ENCODE measurements at places on chromosomes 13 and 19.

GRCh38 chr19:35557539-35558399 lies 5.7 kb downstream of the ATP4A start:
- H3K36me3 ChIP-seq, result no peaks in the 10 kb centered on the region
- H3K4me1 ChIP-seq, result peaks cover 13% of the 10 kb centered on the region
- no peak overlapping the region for H3K27ac ChIP-seq
- no peak for DNase-seq

DNA sequence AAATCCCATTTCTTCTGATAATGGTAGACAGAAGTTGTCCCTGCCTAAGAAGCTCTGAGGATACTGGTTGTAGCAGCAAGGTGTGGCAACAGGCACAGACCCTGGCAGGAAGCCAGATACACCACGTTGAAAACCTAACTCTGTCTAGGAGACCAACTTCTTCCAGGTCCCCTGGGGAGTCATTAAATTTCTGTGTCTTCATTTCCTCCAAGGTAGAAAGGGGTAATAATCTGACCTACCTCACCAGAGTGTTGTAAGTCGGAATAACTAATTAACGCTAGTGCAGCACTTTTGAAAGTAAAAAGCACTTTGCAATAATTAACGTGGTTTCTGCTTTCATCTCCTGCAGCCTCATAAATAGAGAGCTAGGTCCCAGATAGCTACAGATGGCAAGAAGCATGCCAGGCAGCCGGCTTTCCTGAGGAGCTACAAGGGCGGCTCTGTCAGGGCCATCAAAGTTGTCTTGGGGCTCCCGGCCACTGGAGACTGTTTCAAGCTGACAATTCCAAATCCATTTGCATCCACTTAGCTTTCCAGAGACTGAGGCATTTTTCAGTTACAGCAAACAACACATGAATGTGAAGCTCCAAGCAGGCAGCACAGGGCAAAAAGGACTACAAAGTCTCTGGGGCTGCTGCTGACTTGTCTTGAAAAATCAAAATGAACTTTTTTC lies 176.2 kb downstream of the FOXO1 start:
- no peak overlapping the region for H3K4me3 ChIP-seq
- no peak overlapping the region for H3K27ac ChIP-seq
- DNase-seq, result no peak
- peaks cover 3% of the 10 kb centered on the region for H3K27me3 ChIP-seq
- H3K36me3 ChIP-seq, result no peaks in the 10 kb centered on the region
- peaks cover 5% of the 10 kb centered on the region for H3K4me1 ChIP-seq

DNA sequence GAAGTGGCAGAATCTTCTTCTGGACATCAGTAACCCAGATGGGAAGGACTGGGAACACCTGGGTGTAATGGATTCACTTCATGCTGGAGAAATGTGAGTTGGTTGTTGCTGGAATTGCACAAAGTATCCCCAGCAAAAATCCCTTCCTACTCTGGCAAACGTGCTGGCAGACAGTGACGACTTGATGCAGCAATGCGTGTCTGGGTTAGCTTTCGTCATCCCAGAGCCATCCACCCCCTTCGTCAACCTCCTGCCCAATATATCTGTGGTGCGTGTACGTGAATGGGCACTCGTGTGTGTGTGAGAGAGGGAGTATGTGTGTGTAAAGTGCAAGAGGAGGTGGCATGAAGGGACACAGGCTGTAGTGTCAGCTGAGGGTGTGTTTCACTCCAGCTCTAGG lies 70.9 kb downstream of the TM9SF2 start:
- H3K27ac ChIP-seq, result no peak overlapping the region
- H3K4me1 ChIP-seq, result no peaks in the 10 kb centered on the region
- DNase-seq, result no peak
- no peaks in the 10 kb centered on the region for H3K36me3 ChIP-seq
- peaks cover 3% of the 10 kb centered on the region for H3K27me3 ChIP-seq

GRCh38 chr13:77430377-77430951 lies 103.6 kb upstream of the MYCBP2 start:
- no peak overlapping the region for H3K4me3 ChIP-seq
- H3K36me3 ChIP-seq, result no peaks in the 10 kb centered on the region
- H3K4me1 ChIP-seq, result no peaks in the 10 kb centered on the region
- H3K27ac ChIP-seq, result no peak overlapping the region

DNA sequence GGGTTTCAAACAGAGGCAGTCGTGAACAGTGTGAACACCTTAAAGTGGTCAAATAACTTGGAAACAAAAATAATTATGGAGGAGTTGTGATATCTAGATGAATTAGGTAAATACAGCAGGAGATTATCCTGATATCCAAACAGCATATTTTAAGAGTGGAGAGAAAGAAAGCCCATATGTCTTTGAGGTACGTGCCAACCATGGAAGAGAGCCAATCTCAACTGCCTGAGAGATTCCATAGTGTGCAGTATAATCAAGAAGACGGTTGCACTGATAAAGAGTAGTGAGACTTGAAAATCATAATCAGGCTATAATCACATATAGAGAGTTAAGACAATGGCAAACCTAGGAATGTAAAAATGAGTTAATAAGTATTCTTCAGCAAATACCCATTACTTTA lies 472.8 kb upstream of the SLITRK5 start:
- DNase-seq, result no peak
- H3K4me1 ChIP-seq, result no peaks in the 10 kb centered on the region
- no peaks in the 10 kb centered on the region for H3K27me3 ChIP-seq
- H3K36me3 ChIP-seq, result no peaks in the 10 kb centered on the region
- no peak overlapping the region for H3K4me3 ChIP-seq

- DNase-seq, result peak; percentile 67
- H3K27me3 ChIP-seq, result peaks cover 3% of the 10 kb centered on the region
- no peak within 1 kb of the TSS for H3K4me3 ChIP-seq
- H3K4me1 ChIP-seq, result no peaks in the 10 kb centered on the region
- no peak within 1 kb of the TSS for H3K27ac ChIP-seq
- H3K36me3 ChIP-seq, result no peaks in the 10 kb centered on the region
Observed at GRCh38 chr13:113657851-113658741, at the start of gene ATP4B. TSS of gene ATP4B (minus strand) at chr13:113658198. CDS start at chr13:113658144, 54 bp downstream.

DNA sequence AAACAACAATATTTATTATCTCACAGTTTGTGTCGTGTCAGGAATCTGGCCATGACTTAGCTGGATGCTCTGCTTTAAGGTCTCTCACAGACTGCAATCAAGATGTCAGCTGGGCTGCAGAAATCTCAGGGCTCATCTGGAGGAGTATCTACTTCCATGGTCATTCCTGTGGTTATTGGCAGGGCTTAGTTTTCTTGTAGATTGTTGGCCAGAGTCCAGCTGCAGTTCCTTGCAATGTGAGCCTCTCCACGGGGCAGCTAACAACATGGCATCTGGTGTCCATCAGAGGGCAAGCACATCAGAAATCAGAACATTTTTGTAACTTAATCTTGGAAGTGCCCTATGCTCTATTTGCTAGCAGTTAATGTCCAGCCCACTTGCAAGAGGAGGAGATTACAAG lies 45.7 kb upstream of the TDRD3 start:
- DNase-seq, result no peak
- no peak overlapping the region for H3K4me3 ChIP-seq
- H3K27ac ChIP-seq, result no peak overlapping the region
- no peaks in the 10 kb centered on the region for H3K27me3 ChIP-seq
- no peaks in the 10 kb centered on the region for H3K36me3 ChIP-seq

DNA sequence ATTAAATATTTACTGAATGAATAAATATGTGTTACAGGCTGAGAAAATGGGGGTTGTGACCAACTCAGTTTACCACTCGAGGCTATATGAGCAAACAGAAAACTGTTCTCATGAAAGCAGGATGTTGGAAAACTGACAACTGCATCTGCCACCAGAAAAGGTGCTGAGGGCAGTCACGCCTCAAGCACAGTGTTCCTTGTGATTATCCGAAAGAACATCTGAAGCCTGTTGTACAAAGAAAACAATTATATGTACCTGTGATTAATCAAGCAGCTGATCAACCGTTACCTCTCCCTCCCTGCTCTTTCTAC lies 6.2 kb upstream of the KLK13 start:
- peaks cover 2% of the 10 kb centered on the region for H3K27me3 ChIP-seq
- H3K36me3 ChIP-seq, result no peaks in the 10 kb centered on the region
- peaks cover 47% of the 10 kb centered on the region for H3K4me1 ChIP-seq

DNA sequence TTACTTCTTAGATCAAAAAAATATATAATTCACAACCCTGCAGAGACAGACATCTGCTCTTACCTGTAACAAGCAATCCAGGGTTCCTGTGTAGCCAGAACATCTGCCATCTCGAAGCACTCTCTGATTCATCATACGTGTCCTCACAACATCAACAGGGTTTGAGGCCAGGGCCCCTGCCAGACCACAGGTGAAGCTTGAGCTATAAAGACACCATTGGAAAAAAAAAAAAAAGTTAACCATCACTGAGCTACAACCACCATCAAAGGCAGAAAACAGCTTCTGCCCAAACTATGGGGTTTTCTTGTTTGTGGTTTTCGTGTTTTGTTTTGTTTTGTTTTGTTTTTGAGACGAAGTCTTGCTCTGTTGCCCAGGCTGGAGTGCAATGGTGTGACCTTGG lies 19.3 kb downstream of the SLC25A30 start:
- H3K36me3 ChIP-seq, result peaks cover 67% of the 10 kb centered on the region
- H3K27ac ChIP-seq, result no peak overlapping the region
- H3K4me3 ChIP-seq, result no peak overlapping the region
- no peak for DNase-seq

DNA sequence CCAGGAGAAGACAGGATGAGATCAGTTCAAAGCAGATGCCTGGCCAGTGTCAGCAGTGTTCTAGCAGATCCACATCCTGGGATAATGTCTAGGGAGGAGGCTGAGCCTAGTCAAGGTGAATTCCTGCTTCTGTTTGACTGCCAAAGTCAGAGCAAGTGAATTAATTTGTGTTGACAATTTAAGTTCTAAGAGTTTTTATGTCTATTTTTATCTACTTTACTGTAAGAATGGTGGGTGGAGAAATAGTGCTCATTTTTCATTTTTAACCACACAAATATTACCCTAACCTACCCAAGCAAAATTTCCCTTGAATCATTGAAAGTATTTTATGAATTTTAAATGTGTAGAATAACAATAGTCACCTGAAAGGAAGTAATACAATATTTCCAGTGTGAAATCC lies 207.6 kb upstream of the SLC10A2 start:
- no peaks in the 10 kb centered on the region for H3K27me3 ChIP-seq

- H3K4me1 ChIP-seq, result peaks cover 100% of the 10 kb centered on the region
- H3K4me3 ChIP-seq, result peak overlapping the region; percentile 42
- no peak for DNase-seq
- H3K27me3 ChIP-seq, result no peaks in the 10 kb centered on the region
Observed at GRCh38 chr19:13003081-13003480, 7.8 kb downstream of the NFIX start.

GRCh38 chr13:92873029-92873428 lies 353.6 kb upstream of the GPC6 start:
- no peaks in the 10 kb centered on the region for H3K4me1 ChIP-seq
- no peaks in the 10 kb centered on the region for H3K36me3 ChIP-seq
- DNase-seq, result no peak
- H3K27me3 ChIP-seq, result no peaks in the 10 kb centered on the region
- H3K4me3 ChIP-seq, result no peak overlapping the region
- no peak overlapping the region for H3K27ac ChIP-seq

DNA sequence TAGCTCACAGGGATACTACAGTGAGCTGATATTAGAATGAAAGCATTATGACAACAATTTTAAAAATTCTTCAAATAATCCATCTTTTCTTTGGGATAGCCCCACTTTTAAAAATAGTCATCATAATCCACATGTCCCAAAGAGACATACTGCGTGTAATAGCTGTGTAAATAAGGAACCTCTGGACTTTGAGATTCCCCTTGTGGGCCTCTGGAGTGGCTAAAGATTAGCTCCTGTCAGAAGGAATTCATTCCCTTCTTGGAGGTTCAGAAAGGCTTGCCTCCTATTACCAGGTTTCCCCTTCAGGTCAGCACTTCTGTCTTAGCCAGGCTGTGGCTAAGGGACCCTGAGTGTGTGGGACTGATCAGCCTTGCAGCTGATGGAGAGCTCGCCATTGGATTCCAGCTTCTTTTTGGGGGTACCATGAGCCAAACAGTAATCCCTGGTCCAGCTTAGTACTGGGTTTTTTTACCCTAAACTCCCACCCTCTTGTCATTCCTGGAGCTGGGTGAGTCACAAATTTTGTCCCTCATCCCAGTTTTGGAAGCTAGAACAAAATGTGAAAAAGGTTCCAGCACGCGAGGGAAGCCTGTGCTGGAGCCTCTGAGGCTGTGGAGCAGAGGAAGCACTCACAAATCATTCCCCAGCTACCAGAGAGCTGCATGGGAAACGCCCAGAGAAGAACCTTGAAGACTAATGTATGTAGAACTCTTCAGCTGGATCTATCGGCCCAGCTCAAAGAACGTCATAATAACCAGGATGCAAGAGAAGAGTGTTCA lies 96.7 kb downstream of the RNASEH2B start:
- H3K4me3 ChIP-seq, result no peak overlapping the region
- no peaks in the 10 kb centered on the region for H3K4me1 ChIP-seq
- no peaks in the 10 kb centered on the region for H3K36me3 ChIP-seq
- H3K27me3 ChIP-seq, result no peaks in the 10 kb centered on the region
- no peak for DNase-seq

- peaks cover 6% of the 10 kb centered on the region for H3K4me1 ChIP-seq
- no peak for DNase-seq
Observed at GRCh38 chr19:44671400-44671799, at the start of gene CEACAM19. TSS of gene CEACAM19 (plus strand) at chr19:44671482. CDS start at chr19:44671932, 450 bp downstream.

- H3K4me1 ChIP-seq, result peaks cover 11% of the 10 kb centered on the region
- H3K27ac ChIP-seq, result no peak overlapping the region
- no peak overlapping the region for H3K4me3 ChIP-seq
- no peaks in the 10 kb centered on the region for H3K36me3 ChIP-seq
- peaks cover 5% of the 10 kb centered on the region for H3K27me3 ChIP-seq
Observed at GRCh38 chr19:6797646-6798045, 25.1 kb downstream of the VAV1 start.

GRCh38 chr19:13425151-13425550 lies 81.1 kb downstream of the CACNA1A start:
- H3K4me1 ChIP-seq, result no peaks in the 10 kb centered on the region
- H3K27me3 ChIP-seq, result peaks cover under 1% of the 10 kb centered on the region
- no peaks in the 10 kb centered on the region for H3K36me3 ChIP-seq
- no peak for DNase-seq
- H3K27ac ChIP-seq, result no peak overlapping the region

DNA sequence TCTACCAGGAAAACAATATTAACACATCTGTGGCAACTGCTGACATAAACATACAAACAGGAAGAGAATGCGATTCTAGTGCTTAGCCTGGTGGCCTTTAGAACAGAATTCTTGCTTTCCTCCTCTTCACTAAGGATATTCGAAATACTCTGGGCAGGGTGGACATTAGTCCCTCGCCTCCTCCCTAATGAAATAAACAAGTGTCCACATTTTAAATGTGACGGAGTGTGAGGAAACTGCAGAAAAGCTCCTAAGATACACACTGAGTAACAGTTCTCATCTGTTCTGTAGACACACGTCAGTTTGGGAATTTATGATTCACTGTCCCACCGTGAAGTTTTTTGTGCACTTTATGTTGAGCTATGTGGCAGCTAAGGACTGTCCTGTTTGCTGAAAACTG lies 639 bp downstream of the STARD13 start:
- peak overlapping the region; percentile 92 for H3K27ac ChIP-seq
- DNase-seq, result no peak
- peaks cover 50% of the 10 kb centered on the region for H3K4me1 ChIP-seq
- no peaks in the 10 kb centered on the region for H3K36me3 ChIP-seq

- peaks cover 98% of the 10 kb centered on the region for H3K36me3 ChIP-seq
- no peak overlapping the region for H3K4me3 ChIP-seq
- peaks cover 5% of the 10 kb centered on the region for H3K4me1 ChIP-seq
- no peak for DNase-seq
- H3K27me3 ChIP-seq, result no peaks in the 10 kb centered on the region
Observed at GRCh38 chr19:19342086-19343015, 21.7 kb downstream of the MAU2 start.

- peaks cover 21% of the 10 kb centered on the region for H3K4me1 ChIP-seq
- no peaks in the 10 kb centered on the region for H3K27me3 ChIP-seq
- no peak overlapping the region for H3K4me3 ChIP-seq
- no peak for DNase-seq
- H3K36me3 ChIP-seq, result no peaks in the 10 kb centered on the region
Observed at GRCh38 chr13:46392967-46393366, 5.9 kb upstream of the RUBCNL start.
